ENCODE measurements at places on chromosomes 13 and 19. TPM values are rescaled to one million over a fixed set of nuclear protein-coding genes. Genes with fewer than 3 reads are reported as not detected.

GRCh38 chr19:3725640-3726310 is 17.6 kb downstream of the TJP3 start:
- DNase-seq, result no peak

- DNase-seq, result no peak
These were observed 14.4 kb downstream of the NAXD start for GRCh38 chr13:110629735-110630134.

GRCh38 chr19:30546332-30546731 is 174.1 kb downstream of the ZNF536 start:
- no peak for DNase-seq

- peak; percentile 23 for DNase-seq
These were observed at the start of the genes PEG3 and ZIM2 for GRCh38 chr19:56840451-56841192. TSS of gene PEG3 (minus strand) at chr19:56840726. CDS start at chr19:56824655, 16,071 bp downstream. TSS of gene ZIM2 (minus strand) at chr19:56840726. CDS start at chr19:56824277, 16,449 bp downstream.

GRCh38 chr13:30796132-30796572 is 60.8 kb downstream of the ALOX5AP start:
- no peak for DNase-seq

RTBDN gene
- total RNA-seq, result not detected

IL4I1 gene
- 1.5 TPM for total RNA-seq

Measured in thoracic aorta (tissue), 2 donors.